ENCODE measurements at places on chromosomes 4 and X. TPM values are rescaled to one million over a fixed set of nuclear protein-coding genes. Genes with fewer than 3 reads are reported as not detected.

RS1 gene
- not detected for total RNA-seq

RGN gene
- total RNA-seq: 17.3 TPM

HAUS7 gene
- total RNA-seq: 30.1 TPM

SSX4B gene
- total RNA-seq: not detected

ABCG2 gene
- total RNA-seq: 3.4 TPM

CNGA1 gene
- 0.57 TPM for total RNA-seq

SMIM10 gene
- total RNA-seq: 17.0 TPM

VSIG1 gene
- total RNA-seq: 0.24 TPM

RNF150 gene
- 23.6 TPM for total RNA-seq

MYOZ2 gene
- total RNA-seq: 3.9 TPM

USP26 gene
- not detected for total RNA-seq

GBA3 gene
- total RNA-seq: 0.28 TPM

GPC4 gene
- total RNA-seq: 19.2 TPM

MAP9 gene
- 10.5 TPM for total RNA-seq

CLCN4 gene
- 8.4 TPM for total RNA-seq

FGF16 gene
- 0.38 TPM for total RNA-seq

CENPVL2 gene
- total RNA-seq: not detected

KCTD8 gene
- total RNA-seq: 1.4 TPM

ATP5ME gene
- 180 TPM for total RNA-seq

HTRA3 gene
- 104 TPM for total RNA-seq

EGF gene
- 0.14 TPM for total RNA-seq

C4orf36 gene
- total RNA-seq: 0.57 TPM

UGT2B11 gene
- not detected for total RNA-seq

PRSS12 gene
- total RNA-seq: 0.23 TPM

MPC1L gene
- not detected for total RNA-seq

PNMA6A gene
- 1.5 TPM for total RNA-seq

CHRDL1 gene
- 161 TPM for total RNA-seq

CXCR3 gene
- 0.32 TPM for total RNA-seq

All from posterior vena cava (tissue), 2 donors.